Cardiac fibroblast (primary cell): ENCODE measurements at places on chromosomes 7 and 10.

GRCh38 chr10:127198721-127199120 lies 2.3 kb upstream of the INSYN2A start:
- no peak for DNase-seq

GRCh38 chr7:44652535-44652934 lies 46.1 kb downstream of the OGDH start:
- DNase-seq = no peak

DNA sequence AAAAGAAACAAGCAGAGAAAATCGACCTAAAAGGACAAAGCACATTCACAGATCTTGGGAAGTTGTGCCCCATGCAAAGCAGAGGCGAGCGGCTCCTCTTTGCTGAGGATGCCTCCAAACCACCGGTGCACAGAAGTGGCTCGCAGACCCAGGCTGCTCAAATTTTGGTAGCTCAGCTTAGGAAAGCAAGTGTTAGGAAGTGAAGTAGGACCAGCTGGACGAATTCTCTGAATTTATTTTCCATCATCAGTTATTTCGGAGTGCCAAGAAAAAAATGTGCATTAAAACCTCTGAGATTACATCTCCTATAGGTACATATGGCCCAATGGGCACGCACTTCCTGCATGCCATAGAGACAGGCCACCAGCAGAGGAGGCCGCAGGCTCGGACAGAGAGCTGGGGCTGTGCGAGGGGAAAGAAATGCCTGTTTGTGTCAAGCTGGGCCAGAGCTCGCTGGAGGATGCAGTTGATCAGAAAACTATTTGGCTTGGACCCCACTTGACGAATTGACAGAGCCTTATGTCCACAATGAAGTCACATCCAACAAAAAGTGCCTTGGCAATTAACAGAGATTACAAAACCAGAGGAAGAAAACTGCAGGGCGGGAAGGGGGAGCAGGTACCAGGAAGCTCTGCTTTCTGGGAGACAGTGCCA lies 122.3 kb upstream of the LYZL2 start:
- DNase-seq = peak; percentile 74

DNA sequence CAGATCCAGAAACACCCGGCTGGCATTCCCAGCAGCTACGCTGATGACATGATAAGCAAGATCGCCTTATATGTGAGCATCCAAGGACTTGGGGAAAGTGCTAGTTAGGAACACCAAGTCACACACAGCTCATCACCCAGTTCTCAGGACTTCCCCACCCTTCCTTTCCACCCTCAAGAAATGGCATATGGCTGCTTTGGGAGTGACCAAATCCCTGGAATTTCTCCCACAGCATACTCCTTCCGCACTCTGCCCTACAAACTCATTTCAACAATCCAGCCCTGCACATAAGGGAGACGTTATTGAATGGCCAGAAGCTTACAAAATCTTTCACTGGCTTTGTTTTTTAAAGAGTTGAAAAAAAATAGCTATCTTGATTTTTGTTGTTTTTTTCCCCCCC lies 4.2 kb downstream of the ITIH5 start:
- DNase-seq = no peak

DNA sequence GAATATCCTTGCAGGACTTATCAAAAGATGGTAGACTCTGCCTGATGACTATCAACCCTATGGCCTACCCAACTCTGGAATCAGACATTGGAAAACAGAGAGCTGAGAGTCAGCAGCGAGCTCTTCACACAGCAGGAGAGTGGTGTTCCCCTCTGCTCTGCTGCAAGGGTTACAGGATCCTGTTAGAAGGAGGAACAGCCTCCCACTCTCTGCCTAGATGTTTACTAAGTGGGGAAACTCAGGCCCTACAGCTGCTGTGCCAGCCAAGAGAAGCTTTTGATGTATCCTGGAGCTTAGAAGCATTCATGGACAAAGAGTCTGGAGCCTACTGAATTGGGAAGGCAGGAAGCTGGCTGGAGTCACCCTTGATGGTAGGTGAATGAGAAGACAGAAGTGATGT lies 104.6 kb downstream of the ABLIM1 start:
- DNase-seq = no peak

DNA sequence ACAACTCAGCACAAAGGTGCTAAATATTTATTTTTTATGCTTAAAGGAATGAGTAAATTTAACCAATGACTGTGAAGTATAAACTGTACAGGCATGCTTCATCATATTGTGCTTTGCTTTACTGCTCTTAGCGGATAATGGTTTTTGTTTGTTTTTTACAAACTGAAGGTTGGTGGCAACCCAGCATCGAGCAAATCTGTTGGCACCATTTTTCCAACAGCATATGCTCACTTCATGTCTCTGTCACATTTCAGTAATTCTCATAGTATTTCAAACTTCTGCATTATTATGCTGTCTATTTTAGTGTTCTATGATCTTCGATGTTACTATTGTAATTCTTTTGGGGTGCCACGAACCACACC lies 22.8 kb downstream of the BRAF start:
- no peak for DNase-seq

GRCh38 chr10:57964351-57964750 lies 303.3 kb downstream of the IPMK start:
- peak; percentile 44 for DNase-seq

- no peak for DNase-seq
These were observed 9.1 kb downstream of the RPA3 start for GRCh38 chr7:7709291-7709690.

DNA sequence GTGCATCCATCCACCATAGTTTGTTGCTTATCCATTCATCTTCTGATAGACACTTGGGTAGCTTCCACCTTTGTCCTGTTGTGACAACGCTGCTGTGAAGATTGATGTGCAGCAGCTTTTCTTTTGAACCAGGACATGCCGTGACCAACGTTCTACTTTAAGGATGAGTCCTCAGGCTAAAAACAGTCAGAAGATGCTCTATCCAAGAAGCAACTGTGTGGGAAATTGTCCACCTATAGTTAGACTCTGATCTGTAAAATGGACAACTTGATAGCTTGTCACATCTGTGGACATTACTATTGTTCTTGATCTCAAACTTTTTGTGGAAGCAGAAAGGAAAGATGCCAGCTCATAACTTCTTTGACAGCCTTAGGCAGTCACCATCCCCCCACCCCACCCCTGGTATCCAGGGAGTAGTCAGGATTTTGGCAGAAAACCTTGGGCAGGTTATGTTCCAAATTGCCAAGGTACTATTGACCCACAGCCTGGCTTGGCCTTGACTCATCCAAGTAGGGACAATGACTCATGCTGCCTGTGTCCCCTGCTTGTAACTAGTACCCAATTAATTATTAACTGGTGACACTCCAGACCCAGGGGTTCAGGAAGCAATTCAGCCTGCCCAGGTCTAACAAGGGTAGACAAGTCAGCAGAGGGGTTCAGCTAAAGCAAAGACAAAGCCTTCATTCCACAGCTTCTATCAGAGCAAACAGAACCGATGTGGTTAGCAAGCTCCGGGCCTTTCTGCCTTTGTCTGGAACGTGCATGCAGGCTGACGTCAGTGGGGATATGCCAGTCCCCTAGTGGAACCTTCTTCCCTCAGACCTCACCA lies 99.6 kb upstream of the ANLN start:
- no peak for DNase-seq

DNA sequence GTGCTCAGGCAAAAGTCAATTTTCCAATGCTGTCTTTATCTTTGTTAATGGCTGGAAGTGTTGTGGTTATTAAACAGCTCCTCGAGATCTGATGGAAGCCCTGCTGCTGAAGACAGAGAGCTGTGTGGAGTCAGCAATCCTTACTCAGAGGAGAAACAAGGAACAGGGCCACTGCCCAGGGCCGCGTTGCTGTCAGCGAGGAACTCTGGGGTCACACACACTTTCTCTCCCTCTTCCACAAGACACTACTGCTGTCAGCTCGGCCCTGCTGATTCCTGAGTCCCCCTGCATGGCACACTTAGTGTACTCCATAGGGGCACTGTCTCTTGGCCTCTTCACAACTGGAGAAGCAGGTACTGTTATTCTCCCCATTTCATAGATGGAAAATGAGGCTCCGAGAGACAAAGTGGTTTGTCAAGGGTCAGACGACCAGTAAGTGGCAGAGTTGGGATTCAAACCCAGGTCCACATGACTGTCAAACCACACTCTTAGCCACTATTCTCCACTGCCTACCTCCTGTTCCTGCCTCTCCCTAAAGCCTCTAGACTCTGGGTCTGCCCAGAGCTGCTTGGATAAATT lies 29.3 kb upstream of the PDCD4 start:
- no peak for DNase-seq

- DNase-seq = peak; percentile 70
These were observed 111.5 kb downstream of the PLXNA4 start for GRCh38 chr7:132464740-132465139.

GRCh38 chr7:143369678-143370651 lies 7.5 kb upstream of the FAM131B start:
- DNase-seq = no peak

GRCh38 chr7:156196649-156197048 lies 384.4 kb upstream of the SHH start:
- DNase-seq = no peak

DNA sequence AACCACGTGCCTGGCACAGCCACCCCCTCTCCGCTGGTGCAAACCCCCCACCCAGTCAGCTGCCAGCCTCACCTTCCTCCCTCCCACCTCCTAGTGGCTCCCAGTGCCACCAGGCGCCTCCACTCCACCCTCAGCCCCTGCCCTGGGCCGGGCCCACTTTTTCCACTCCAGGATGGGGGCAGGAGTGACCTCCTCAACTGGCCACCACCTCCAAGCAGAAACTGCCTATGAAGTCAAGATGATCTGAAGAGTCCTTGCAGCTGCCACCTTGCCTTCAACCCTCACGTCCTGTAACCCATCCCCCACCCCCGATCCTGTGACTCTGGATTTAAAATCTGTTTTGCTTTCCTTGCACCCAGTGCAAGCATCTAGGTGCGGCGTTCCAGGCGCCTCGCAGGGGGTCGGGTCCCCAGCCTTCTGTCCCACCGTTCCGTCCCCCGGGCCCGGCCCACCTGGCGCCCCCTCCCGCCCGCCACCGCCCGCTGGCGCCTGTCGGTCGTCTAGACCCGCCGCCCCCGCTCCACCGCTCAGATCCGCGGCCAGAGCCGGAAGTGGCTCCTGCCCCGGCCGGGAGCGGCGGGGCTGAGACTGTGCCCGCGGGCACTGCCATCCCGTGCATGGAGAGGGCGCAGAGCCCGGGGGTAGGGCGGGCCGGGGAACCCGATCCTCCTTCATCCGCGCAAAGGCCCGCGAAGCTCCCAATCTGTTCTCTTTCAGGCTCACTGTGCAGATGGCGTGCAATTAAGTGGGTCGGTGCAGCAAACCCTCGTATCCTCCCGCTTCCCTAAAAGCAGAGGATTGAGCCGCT lies 51.2 kb upstream of the GTF2I start:
- DNase-seq = no peak

DNA sequence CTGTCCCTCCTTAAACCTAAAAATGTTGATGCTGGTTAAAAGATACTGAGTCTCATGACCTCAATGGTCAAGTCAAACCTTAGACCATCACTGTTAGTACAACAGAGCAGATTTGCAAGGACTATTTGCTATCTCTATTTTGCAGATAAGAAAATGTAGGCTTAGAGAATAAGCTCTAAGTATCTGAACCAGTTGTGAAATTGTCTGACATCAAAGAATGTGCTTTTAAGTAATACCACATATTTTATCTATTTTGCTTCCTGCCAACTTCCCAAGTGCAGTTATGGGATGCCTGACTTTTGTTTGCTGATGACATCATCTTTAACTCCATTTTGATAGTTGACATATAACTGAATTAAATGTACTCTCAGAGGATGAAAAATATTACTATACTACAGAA lies 83.6 kb upstream of the TMEM106B start:
- peak; percentile 12 for DNase-seq

GRCh38 chr7:157693071-157693520 lies 356.3 kb downstream of the DNAJB6 start:
- no peak for DNase-seq

DNA sequence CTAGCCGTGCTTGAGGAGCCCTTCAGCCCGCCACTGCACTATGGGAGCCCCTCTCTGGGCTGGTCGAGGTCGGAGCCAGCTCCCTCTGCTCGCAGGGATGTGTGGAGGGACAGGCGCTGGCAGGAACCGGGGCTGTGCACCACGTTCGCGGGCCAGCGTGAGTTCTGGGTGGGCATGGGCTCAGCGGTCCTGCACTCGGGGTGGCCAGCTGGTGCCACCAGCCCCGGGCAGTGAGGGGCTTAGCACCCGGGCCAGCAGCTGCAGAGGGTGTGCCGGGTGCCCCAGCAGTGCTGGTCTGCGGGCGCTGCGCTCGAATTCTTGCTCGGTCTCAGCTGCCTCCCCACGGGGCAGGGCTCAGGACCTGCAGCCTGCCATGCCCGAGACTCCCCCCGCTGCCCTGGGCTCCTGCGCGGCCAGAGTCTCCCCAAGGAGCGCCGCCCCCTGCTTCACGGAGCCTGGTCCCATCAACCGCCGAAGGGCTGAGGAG lies 90.8 kb upstream of the NRG3 start:
- no peak for DNase-seq

GRCh38 chr7:50779427-50779826 lies 3.3 kb downstream of the GRB10 start:
- DNase-seq = no peak

GRCh38 chr10:22655312-22655981 lies 58.9 kb downstream of the PIP4K2A start:
- DNase-seq = peak; percentile 95

GRCh38 chr7:89761173-89761572 lies 393.1 kb upstream of the STEAP1 start:
- no peak for DNase-seq

GRCh38 chr10:37865957-37866803 lies 8.8 kb upstream of the ZNF248 start:
- DNase-seq = no peak

GRCh38 chr10:132631338-132631735 lies 93.8 kb downstream of the INPP5A start:
- DNase-seq = peak; percentile 75

- DNase-seq = peak; percentile 88
These were observed 51.8 kb upstream of the FAM133B start for GRCh38 chr7:92641921-92642511.

DNA sequence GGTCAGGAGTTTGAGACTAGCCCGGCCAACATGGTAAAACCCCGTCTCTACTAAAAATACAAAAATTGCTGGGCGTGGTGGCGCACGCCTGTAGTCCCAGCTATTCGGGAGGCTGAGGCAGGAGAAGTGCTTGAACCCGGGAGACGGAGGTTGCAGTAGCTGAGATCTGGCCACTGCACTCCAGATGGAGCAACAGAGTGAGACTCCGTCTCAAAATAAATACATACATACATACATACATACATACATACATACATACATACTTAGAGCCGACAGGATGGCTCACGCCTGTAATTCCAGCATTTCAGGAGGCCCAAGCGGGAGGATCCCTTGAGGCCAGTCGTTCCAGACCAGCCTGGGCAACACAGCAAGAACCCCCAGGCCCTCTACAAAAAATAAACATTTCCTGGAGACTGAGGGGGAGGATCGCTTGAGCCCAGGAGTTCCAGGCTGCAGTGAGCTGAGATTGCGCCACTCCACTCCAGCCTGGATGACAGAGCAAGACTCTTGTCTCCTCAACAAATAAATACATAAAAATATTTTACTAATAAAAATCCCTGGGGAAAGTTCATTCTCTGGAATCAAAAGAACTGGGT lies 90.9 kb upstream of the TNRC18 start:
- DNase-seq = peak; percentile 51

DNA sequence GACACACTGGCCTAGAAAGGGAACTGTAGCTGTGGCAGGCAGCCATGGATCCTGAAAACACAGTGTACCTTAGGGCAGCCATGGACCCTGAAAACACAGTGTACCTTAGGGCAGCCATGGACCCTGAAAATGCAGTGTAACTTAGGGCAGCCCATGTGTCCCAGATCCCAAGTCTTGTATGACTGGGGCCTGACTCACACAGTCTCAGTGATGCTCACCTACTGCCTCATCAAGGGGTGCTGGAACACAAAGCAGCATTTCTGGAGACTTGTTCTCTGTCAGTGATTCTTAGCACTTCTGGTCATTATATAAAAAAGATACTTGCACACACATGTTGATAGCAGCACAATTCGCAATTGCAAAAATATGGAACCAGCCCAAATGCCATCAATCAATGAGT lies 70.2 kb upstream of the LAMB4 start:
- no peak for DNase-seq
